T47D (cell line): ENCODE measurements at places on chromosomes 6 and 20.

DNA sequence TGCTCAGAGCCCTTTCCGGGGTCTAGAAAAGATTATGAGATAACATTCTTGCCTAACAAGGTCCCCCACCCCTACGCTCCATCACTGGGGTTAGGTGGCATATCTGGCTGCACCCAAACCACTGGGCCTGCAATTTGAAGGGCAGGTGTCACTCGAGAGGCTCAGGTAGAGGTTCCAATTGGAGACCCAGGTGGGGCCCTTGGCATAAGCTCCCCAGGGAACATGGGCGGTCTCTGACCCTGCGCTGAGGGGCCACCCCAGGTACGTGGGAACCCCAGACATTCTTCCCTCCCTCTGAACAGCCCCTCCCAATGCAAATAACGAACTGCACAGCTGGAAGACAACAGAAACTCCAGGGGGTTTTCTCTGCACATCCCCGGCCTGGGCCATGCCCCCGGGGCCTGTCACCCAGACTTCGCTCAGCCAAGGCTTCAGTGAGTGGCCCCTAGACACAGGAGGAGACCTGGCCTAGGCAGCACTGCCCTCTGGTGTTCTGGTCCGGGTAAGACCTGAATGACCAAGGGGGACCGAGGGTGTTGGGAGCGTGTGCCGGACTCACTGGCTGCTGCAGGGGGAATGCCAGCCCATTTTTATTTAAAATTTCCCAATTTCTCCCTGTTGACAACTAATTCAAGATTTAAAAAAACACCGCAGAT, 47.5 kb downstream of the DSTN start:
- peak; percentile 77 for DNase-seq

DNA sequence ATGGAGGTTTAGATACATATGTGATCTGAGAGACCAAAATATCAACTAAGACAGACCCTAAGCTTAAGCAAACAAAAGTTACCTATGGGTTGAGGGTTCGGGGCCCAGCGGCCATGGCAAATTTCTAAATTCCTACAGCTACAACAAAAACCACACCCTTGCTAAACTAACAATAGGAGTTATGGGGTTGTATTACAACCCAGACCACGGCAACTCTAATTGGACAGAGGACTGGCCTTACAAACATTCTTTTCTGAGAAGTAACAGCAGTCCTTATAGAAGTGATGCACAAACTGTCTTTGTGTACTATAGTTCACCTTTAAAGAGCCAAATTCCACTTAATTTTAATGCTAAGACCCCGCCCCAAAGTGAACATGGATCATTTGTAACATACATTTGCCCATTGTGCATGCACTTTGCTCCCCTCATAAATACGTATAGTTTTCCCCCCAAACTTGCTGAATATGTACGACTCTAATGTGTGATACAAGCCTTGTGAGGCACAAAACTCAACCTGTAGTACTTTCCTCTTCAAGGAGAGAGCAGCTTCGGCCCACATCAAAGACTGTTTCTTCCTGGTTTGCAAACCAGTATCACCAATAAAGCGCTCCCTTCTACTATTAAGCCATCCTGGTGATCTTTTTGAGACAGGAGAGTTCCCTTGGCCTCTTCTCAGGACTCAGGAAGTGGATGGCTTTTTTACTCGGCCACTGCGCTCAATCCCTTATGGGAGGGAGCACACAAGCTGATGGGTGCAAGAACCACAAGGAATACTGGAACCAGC, 25.6 kb upstream of the MBOAT1 start:
- no peak for DNase-seq

- peak; percentile 26 for DNase-seq
Observed at GRCh38 chr6:168908887-168909286, 344.8 kb downstream of the THBS2 start.

GRCh38 chr6:52497652-52498408, 77.7 kb downstream of the EFHC1 start:
- no peak for DNase-seq

DNA sequence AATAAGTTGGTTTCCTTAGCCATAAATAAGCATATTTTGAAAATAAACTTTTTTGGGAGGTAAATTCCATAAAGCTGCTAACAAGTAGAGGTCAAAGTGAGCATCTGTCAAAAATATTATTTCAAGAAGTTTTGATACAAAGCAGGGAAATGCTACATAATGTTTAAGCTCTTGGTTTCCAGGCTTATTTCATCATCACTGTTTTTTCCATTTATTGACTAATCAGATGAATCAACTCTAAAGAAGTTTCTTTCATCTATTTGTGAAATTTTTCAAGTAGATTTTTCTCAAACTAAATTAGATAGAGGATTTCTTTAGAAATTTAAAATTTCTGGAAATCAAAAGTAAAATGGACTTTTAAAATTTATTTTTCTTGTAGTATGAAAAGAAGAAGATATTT, 89.5 kb upstream of the TBX18 start:
- DNase-seq, result no peak

DNA sequence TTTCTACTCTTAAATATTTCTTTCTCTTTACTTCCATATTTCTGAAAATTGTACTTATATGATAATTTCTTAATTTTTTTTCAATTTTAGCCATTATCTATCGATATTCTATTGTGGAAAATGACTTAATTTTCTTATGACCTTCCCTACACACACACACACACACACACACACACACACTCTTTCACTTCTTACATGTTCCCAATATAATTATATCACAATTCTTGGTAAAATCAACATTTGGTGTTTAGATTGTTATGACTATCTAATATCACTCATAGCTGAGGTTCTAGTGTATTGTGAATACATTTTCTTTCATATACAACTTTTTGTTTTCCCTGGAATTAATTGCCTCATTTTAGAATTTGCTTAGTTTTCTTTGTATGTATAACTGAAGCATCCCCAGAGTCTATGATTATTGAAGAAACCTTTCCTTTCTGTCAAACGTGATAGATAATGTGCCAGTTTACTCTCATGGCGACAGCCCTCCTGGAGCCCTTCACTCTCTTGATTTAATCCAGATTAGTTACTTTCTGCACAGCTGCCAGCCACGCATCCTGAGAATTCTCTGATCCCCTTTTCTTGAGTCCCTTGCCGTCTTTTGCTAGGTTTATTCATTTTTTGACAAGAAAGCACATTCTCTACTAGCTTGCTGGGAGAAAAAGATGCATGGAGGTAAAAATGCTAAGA, 63.4 kb downstream of the RNF182 start:
- no peak for DNase-seq

DNA sequence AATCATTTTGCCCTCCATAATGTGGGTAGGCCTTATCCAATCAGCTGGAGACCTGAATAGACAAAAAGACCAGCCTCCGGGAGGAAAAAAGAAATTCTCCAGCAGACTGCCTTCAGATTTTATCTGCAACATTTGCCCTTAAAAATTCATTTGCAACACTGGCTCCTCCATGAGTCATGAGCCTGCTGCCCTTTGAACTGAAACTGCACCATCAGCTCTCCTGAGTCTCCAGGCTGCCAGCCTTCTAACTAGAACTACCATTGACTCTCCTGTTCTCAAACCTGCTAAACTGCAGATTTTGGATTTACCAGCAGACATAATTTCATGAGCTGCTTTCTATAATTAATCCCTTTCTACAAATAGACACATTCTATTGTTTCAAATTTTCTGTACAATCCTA, 223.9 kb upstream of the THEMIS start:
- DNase-seq, result no peak

DNA sequence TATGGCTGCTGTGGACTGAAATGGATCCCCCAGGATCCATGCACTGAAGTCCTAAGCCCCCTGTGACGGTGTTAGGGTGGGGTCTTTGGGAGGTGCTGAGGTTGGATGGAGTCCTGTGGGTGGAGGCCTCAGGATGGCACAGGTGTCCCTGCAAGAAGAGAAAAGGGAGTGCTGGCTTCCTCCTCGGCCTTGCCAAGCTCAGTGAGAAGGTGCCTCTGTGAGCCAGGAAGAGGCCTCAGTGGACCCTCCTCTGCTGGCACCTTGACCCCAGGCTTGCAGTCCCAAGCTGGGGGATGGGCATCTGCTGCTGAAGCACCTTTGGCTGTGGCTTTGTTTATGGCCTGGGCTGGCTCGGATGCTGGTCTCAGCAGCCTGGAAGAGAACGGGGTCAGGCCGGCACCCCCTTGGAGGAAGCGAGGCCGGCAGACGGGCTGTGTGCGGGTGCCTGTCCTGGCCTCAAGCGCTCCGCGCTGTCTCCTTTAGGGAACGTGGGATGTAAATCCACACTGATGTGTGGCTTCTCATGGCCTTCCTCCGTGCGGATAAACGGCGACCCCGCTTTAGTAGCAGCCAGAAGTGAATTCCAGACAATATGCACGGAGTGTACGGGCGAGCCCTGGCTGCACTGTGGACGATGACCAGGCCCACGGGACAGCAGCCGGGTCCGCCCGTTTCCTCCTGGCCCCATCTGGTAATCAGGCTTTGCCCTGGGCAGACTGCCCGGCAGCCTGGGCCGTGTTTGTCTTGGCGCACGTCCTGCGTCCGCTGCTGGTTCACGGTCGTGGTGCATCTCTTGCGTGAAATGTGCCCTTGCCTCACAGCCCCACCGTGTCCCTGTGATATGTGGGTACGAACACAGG, 182.6 kb downstream of the ERMARD start:
- DNase-seq, result no peak

DNA sequence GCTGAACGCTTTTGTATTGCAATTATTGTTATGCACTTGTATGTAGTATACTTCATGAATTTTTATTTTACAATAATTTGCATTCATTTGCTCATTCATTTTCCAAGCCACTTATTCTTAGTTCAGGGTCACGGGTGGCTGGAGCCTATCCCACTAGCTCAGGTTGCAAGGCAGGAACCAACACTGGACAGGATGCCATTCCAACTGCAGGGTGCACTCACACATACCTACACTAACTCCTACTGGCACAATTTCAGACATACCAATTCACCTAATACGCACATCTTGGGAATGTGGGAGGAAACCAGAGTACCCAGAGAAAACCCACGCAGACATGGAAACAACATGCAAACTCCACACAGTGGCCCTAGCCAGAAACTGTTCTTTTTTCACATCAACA, 61.8 kb downstream of the LMBRD1 start:
- DNase-seq, result no peak
